ENCODE measurements at places on chromosomes 6 and 20.

DNA sequence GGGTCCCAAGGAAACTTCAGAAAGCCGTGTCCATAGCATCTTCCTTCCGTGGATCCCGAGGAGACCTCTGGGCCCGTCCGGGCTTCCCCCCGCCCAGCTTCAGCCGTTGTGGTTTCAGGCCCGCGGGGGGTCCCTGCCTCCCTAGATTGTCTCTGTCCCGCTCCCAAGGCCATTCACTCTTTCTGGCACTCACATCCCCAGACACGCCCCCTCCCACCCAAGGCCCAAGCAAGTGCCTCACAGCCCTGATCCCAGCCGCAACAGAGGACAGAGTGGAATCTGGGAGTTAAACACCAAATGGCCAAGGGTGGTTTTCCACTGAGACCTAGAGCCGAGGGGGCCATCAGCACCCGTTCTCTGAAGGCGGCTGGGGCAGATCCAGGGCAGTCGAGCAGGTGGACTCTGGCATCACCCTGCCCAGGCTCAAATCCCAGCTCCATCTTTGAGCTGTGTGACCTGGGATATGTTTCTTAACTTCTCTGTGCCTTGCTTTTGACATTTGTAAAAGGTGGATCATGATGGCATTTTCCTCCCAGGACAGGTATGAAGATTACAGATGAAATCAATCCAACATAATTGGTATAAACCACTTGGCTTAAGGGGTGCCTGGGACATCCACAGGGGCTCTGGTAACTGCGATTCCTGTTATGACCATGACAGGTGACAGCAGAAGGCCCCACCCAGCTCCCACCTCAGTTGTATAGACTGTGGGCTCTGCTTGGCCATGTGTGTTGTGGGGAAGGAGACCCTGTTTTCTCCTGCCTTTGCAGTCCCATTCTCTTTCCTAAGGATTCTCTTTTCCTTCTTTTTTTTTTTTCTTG lies 48.1 kb downstream of the CTCFL start:
- DNase-seq, result no peak

DNA sequence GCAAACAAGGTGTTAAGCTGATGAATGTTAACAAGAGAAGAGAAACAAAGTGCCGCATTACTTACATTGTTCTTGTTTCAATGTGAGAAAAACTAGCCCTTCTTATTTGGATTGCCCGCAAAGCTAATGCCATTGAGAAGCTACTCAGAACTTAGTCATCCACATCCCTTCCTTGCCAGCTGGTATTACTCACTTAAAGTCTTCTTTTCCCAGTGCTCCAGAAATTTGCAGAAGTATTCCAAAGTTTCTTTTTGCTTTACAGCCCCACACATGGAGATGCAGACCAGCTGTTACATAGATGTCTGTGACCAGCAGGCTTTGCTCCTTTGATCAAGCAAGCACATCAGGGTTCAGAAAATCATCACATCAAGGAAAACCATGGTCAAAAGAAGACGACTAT lies 529.0 kb downstream of the TBC1D32 start:
- peak; percentile 1 for DNase-seq

- DNase-seq, result no peak
Observed at GRCh38 chr6:166336847-166337246, 5.5 kb downstream of the SFT2D1 start.

DNA sequence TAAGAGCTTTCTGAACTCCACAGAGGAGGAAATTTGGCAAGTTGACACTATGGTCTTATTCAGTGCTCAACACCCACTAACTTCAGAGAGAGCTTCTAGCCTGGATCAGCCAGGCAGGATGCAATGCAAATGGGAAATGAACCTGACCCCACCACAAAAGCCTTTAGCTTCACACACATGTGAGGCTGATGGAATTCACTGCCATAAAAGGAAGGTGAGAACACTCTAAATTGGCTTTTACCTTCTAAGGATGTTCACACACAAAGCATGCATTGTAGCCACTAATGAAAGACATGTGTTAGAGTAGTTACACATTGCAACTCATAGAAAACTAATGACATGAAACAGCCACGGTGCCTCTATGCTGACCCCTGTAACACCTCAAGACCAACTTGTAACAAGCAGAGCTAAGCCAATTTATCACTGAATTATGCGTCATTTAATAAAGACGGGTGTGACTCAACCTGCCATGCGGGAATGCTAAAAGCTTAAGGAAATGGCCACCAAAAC lies 262.1 kb downstream of the HACE1 start:
- peak; percentile 97 for DNase-seq

DNA sequence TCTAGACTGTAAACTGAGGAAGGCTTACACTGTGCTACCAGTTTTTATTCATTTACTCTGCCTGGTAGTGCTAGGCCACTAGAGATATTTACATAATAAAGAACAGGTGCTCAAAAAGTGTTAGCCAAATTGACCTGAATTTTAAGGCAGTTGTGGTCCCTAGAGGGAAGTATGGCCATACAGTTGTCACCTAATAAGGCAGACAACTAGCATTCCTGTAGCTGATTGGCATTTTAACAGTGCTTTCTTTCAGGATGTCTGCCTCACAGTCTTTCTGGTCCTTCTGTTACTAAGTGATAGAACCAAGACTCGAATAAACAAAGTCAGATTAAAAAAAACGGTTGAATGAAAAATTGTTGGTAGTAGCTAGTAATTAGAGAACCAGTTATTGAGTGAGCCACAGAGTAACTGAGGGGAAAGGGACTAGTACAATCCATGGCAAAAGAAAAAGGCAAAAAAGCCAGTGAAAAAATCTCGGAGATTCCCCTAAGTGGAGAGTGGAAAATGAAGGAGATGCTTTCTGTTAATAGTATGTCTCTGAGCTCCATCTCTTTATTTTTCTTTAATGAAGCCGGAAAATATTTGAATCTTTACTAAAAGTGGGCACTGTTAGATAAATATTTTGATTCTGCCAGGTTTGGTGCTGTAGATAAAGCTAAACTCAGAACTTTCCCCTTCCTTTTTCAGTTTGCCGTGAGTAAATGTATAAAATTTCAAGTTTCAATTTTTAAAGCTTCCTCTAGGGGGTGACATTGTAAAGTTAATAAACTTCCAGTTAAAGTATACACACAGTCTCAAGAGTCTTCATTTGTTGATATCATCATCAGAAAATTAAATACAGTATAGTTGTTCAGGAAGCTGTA lies 9.1 kb downstream of the VTA1 start:
- DNase-seq, result peak; percentile 40

DNA sequence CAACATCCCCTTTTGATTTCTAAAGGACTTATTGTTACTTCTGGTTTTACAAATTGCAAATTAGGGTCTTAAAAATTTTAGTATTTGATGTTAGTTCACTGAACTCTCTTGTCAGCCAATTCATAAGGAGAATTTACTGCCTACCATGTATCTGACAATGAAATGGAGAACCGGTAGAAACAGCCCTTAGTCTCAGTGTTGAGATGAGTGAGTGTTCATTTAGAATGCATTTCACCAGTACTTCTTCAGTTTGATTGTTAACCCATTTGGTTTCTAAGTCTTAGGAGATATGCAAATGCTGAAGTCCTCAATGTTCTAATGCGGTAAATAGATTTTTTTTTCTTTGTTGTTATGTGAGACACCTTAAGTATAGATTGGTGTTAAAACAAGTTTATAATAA lies 616.3 kb upstream of the FLRT3 start:
- DNase-seq, result no peak

GRCh38 chr6:111609028-111609820 lies 3.5 kb upstream of the TRAF3IP2 start:
- no peak for DNase-seq

DNA sequence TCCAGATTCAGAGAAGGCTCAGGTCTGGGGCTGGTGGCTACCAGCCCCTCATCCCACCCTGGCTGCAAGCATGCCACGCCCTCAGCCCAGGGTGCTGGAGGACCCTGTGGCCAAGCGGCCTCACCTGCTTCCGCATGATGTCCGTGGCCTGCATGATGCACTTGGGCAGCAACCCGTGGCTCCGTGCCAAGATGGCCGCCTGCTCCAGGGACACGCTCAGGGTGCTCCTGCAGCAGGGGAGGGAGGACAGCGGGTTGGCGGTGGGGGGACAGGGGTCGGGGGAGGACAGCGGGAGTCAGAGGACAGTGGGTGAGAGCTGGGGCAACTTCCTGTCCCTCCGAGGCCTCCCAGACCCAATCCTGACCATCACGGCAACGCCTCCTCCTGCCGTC lies 200.1 kb downstream of the PREX1 start:
- DNase-seq, result no peak

GRCh38 chr20:8447262-8448120 lies 315.4 kb downstream of the PLCB1 start:
- no peak for DNase-seq

DNA sequence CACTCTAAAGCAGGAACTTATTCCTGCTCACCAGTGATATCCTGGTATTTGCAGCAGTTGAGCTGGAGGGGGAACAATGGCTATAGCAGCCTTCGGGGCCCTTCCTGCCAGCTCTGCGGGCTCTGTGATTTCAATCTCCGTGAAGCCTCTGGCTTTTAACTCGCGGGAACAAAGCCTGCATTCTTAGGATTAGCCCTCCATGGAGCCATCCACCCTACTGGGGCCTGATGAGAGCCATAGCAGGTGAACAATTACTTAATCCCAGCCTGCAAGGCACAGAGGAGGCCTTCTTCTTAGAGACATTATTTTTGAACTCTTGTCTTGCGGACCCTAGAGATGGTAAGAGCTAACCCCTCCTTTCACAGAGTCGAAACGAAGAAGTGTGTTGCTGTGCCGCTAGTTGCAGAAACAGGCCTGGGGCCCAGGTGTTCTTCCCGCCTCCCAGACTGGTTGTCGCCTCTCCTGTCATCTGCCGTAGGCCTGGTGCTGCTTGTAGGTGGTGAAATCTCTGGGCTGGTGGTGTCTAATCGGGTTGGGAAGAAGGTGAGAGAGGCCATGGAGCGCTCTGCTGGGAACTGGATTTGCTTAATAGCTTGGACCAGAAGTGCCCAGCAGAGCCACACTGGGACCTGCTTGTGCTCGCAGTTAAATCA lies 9.7 kb downstream of the GHRH start:
- no peak for DNase-seq

DNA sequence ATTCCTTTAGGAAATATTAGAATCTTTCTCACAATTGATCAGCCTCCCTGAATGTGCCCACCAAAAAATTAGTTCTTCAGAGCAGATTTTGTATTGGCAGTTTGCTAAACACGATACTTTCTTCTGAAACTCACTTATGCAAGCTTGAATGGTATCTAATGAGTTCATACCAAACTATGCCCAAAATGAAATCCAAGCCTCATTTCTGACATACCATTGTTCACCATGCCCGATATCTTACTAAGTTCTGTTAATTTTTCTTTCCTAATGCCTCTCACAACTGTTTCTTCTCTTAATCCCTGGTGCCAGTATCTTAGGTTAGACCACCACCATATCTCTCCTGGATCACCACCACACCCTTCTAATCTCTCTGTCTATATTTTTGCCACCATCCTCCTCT lies 755.9 kb downstream of the KIF16B start:
- no peak for DNase-seq

GRCh38 chr6:147361311-147361981 lies 147.0 kb upstream of the SAMD5 start:
- peak; percentile 4 for DNase-seq

DNA sequence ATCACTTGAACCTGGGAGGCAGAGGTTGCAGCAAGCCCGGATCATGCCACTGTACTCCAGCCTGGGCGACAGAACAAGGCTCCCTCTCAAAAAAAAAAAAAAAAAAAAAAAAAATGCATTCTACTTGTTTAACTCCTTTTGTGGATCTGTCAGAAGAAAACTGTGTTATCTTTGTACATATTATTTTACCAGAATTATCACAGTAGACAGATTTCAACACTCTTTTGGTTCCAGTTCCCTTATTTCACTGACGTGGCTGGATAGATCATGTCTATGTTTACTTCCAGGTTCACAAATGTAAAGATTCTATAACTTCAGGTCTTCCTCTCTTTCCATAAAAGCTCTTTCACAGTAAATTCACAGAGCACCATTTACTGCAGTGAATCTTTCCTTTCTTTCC lies 18.4 kb downstream of the NUDT3 start:
- no peak for DNase-seq

- DNase-seq, result no peak
Observed at GRCh38 chr20:24981790-24982189, 10.8 kb downstream of the APMAP start.

DNA sequence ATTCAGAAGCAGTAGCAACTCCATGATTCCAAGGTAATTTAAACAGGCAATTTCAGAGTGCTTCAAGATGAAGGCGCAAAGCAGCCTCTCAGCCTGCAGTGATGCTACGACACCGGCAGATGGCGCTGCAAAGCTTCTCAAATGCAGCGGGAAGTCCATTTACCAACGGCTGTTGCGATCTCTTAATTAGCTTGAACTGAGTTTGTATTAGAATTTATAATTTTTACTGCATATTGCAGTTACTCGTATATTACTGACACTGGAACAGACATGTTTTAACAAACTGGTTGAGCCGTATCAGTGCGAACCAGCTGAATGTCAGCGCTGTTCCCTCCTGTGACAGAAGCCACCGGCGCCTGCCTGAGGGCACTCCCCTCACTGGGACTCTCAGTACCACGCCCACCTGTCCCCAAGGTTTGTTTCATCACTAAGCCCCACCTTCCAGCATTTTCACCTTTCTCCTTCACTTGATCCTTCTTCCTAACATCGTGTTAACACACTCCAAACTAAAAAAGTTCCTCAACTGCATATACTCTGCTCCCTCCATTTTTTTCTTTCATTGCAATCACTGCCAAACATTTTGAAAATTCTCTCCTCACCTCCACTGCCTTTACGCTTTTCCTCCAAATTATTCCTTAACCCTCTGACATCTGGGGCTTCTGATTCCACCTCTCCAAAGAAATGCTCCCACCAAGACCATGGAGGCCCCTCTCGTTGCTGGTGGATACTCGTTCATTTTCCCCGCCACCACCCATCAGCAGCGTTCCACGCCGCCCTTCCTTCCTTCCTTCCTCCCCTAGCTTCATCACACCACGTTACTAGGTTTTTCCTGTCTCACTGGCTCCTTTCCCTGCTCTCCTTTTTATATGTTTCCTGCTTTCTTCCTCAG lies 14.5 kb downstream of the GNL1 start:
- peak; percentile 78 for DNase-seq

DNA sequence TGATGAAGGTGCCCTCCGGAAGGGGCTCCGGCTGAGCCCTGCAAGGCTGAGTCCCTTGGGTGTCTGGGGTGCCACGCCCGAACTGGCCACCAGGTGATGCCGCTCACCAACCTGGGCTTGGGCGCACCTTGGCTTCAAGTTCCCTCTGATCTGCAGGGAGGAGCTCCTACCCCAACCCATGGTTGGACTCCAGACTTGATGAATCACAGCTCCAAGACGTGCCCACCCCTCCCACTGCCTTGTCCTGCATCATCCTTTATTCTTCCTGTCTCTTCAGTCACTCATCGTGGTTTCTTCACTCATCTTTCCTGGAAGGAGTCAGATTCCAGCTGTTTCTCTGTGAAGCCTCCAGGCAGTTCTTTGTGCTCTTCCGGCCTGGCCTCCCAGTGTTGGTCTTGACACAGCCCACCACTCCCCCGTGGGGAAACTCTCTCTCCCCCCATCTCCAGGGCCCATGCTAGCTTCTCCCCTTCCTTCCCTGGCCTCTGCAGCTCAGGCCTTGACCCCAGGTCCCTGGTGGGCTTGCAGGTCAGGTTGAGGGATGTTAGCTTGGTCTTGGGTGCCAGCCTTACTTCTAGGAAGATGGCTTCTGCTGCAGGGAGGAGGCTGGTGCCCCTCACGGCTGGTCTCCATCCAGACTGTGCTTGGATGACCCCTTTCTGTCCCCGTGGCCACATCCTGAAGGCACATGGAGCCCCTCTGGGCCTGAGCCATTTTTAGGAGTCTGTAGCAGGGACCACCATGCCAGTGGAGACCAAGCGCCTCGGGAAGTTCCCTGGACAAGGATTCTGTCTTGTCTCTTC lies 2.6 kb upstream of the ZBP1 start:
- peak; percentile 84 for DNase-seq

Measured in fibroblast of upper back skin (primary cell).